ENCODE measurements at places on chromosomes 13 and 19.
A peak's percentile ranks its signal among the peaks of the same experiment; 100 is the strongest.

DNA sequence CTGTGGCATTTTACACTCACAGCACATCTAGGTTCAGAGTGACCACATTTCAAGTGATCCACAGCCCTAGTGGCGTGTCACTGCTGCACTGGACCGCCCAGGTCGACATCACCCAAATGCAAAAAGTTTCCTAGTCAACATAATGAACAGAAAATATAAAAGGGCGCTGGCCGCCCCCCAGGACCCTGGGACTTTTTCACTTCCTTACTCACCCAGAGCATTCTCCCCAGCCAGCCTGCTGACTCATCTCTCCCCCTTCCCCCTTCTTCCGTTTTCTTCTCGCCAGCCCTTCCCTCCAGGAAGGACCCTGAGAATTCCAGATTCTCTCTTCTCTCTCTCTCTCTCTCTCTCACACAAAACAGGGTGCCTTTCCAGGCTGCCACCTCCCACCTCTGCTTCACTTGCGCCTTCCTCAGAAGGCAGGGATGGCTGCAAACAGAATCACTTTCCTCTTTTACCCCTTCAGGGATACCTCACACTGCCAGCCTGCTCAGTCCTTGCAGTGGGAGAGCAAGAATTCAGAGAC is 21.0 kb upstream of the GRWD1 start:
- no peak for DNase-seq

GRCh38 chr13:28658539-28658795 is 463 bp upstream of the POMP start:
- no peak for DNase-seq

- no peak for DNase-seq
Measured at GRCh38 chr13:109348519-109349258, 437.7 kb downstream of the IRS2 start.

DNA sequence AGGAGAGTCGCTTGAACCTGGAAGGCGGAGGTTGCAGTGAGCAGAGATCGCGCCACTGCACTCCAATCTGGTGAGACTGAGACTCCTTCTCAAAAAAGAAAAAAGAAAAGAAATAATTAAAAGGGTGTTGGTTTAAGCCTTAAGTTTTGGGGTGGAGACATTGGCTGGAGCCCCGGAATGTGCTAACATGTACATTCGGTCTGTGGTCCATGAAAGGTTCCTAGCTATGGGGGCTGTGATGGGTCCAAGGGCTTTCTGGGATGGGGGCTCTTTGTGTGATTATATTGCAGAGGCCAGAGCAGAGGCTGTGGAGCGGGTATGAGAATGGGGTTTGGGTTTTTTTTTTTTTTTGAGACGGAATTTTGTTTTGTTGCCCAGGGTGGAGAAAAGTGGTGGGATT is 14.4 kb downstream of the NFKBID start:
- no peak for DNase-seq

DNA sequence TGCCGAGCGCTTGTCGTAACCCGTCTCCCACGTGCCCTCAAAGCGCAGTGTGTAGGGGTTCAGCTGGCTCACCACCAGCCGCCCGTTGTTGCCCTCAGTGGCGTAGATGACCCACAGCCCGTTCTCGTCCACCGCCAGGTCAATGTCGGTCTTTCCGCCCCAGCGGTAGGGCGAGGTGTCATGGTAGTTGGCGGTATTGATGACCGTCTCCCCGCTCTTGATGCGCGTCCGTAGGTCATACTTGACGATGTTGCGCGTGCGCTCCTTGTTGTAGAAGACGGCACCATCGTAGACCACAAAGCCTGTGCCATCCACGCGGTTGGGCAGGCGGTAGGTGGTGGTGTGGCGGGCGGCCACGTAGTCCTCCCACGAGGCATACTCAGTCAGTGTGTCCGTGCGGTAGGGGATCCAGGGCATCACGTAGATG is 26.5 kb upstream of the ASF1B start:
- no peak for DNase-seq

- no peak for DNase-seq
Measured at GRCh38 chr13:44352671-44353070, 21.0 kb upstream of the SERP2 start.

- DNase-seq, result peak; percentile 15
Measured at GRCh38 chr19:17052439-17052838, 22.8 kb downstream of the HAUS8 start.

- DNase-seq, result no peak
Measured at GRCh38 chr19:51367255-51367564, 1.0 kb upstream of the ETFB start.

GRCh38 chr13:75784003-75784402 is 147.9 kb downstream of the LMO7 start:
- no peak for DNase-seq

DNA sequence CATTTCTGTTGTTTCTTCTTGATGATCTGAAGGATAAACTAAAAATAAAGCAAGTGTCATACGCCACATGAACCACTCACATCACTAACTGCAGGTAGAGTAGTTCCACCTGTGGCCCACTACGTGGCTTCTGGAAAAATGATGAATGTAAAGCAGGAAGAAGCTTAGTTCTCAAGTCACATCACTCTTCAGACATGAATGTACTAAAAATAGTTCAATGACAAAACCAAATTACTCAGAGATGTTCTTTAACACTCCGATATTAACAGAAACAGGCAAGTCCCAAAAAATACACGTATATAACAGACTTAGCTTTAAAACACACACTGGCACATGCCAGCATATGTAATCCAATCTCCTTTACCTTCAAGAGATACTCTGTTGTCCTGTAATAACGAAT is 21.6 kb downstream of the RAB20 start:
- no peak for DNase-seq

DNA sequence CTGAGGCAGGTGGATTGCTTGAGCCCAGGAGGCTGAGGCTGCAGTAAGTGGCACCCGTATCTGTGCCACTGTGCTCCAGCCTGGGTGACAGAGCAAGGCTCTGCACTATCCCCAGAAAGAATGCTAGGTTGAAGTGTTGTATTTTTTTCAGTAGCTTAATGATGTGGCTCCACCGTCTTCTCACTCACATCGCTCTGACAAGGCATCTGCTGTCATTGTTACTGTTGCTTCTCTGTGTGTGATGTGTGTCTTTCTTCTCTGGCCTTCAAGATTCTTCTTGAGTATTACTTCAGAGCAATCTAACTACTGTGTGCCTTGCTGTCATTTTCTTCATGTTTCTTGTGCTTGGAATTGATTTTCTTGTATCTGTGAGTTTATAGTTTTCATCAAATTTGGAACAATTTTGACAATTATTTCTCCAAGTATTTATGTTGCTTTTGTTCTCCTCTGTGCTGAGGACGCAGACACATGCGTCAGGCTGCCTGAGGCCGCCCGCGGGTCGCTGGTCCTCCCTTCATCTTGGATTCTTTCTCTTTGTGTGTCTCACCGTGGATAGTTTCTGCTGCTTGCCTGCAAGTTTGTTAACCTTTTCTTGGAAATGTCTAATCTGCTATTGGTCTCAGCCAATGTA is 10.8 kb downstream of the ADPRHL1 start:
- no peak for DNase-seq

GRCh38 chr19:29098863-29099481 is 114.0 kb downstream of the UQCRFS1 start:
- DNase-seq, result peak; percentile 4

DNA sequence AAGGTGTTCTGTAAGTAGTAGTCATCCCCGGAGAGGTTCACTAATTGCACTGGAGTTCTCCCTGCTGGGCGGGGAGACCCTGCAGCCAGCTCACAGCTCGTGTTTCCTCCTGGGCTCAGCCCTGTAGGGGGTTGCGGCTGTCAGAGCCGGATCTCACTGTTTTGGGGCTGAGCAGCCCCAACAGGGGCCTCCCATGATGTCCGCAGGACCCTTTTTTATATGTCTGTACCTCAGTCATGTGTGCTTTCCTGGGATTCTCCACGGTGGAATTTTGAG is 130.2 kb upstream of the MCF2L start:
- DNase-seq, result no peak

DNA sequence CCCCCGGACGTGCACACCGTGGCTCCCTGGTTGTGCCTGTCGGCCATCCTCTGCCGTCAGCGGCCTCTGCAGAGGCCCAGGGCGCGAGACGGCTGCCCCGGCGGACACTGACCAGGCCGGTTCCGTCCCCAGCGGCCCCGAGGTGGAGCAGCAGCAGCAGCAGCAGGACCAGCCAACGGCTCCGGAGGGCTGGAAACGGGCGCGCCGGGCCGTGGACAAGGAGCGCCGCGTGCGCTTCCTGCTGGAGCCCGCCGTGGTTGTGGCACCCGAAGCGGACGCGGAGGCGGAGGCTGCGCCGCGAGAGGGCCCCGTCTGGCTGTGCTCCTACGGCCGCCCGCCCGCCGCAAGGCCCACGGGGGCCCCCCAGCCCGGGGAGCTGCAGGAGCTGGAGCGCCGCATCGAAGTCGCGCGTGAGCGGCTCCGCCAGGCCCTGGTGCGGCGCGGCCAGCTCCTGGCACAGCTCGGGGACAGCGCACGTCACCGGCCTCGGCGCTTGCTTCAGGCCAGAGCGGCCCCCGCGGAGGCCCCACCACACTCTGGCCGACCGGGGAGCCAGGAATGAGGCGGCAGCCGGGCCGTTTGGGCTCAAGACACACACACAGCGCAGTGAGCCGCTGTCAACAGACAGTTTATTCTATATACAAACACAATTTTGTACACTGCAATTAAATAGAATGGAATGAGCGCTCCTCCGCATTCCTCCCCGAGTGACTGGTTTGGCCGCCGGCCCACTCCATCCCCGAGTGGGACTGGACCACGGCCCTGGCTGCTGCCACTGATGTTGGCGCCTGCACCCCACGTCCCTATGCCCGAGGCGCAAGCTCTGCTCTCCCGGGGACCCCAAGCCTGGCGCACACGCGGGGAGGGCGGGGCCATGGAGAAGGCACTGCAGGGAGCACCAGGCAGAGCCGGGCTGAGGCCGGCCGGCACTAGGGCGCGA is 9.1 kb downstream of the GRIN3B start:
- DNase-seq, result no peak

- DNase-seq, result no peak
Measured at GRCh38 chr13:43848001-43848649, 31.4 kb downstream of the CCDC122 start.

GRCh38 chr13:67769987-67770341 is 539.8 kb upstream of the PCDH9 start:
- no peak for DNase-seq

- DNase-seq, result no peak
Measured at GRCh38 chr19:12974301-12975220, 5.2 kb downstream of the DAND5 start.

GRCh38 chr19:43395561-43395960 is 19.1 kb upstream of the TEX101 start:
- no peak for DNase-seq

DNA sequence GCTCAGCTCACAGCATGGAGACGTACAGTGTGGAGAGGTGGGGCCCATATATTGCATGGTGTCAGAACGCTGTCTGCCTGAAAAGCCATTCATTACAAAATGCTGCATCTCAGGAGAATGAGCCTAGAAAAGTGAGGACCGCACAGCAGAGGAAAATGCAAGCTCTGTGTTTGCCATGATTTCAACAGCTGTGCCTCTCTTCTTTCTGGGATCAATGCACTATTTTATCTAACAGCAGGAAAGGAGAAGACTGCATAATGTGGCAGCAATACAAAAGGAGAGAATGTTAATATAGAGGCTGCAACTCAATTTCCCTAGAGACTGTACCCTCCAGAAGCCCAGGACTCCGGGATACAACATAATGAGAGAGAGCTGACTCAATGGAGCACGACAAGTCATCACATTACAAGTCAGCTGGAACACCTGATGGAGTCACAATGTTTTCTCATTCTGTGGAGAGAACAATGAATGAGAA is 368.0 kb downstream of the FGF14 start:
- peak; percentile 100 for DNase-seq

GRCh38 chr19:2016041-2016807 is 710 bp upstream of the BTBD2 start:
- peak; percentile 40 for DNase-seq

DNA sequence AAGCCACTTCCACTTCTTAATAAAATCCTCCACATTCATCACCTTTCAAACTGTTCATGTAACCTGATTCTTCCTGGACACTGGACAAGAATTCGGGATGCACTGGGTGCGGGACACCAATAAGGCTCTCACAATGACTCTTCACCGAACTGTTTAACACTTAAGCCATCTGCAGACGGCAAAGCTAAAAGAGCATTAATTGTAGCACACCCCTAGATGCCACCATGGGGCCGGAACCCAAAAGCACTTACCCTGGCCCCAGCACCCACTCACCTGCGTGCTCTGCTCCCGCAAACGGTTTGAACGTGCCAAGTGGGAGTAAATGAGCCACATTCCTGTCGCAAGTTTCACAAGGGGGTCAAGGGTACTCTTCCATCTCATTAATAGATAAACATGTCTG is 254.3 kb upstream of the PRR20A start:
- no peak for DNase-seq

- no peak for DNase-seq
Measured at GRCh38 chr19:4482721-4483364, 10.7 kb downstream of the HDGFL2 start.

GRCh38 chr13:107809125-107809524 is 406.2 kb downstream of the LIG4 start:
- no peak for DNase-seq

DNA sequence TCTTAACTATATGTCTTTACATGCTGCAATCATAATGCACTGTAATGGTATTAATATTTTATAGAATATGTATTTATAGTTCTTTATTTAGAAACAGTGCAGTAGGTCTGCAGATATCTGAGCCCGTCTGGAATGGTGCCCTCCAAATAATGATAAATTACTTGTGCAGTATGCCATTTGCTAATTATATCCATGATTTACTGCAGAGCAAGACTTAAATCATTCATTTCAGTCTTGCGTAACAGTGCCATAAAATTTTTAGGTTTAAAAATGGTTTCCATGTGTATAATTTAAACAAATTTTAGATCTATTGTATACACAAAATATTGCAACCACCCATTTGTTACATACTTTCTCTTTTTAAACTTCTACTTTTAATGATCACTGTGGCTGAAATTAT is 175.1 kb downstream of the ZNF536 start:
- no peak for DNase-seq

- peak; percentile 53 for DNase-seq
Measured at GRCh38 chr19:16714702-16715287, 4.9 kb upstream of the NWD1 start.

DNA sequence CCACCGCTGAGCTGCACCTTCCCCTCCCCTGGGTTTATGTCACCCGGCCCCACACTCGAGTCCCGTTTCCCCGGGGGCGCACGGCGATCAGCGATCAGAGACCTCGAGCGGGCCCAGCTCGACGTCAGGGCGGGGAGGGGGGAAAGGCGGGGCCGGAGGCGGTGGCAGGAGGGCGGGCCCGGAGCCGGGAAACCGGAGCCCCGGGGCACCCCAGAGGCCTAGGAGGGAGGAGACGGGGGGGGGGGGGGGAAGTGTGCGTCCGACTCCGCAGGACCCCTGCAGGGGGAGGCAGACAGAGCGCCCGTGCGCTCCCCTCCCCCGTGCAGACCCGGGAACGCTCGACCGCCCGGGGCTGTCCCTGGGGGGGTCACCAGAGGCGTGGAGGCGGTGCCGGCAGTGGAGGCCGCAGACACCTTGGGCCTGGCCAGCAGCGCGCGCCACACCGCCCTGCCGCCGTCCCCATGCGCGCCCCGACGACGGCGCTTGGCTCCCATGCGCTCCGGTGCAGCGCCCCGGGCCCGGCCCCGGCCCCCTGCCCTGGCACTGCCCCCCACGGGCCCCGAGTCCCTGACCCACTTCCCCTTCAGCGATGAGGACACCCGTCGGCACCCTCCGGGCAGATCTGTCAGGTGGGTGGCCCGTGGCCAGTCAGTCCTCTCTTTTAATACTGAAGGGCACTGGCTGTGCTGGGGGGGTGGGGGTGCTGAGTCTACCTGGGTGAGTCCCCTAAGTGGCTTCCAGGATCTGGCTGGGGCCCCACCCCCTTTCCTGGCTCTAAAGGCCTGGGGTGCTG is 11.8 kb downstream of the PDE4A start:
- no peak for DNase-seq

All from DMS79 treated with DMSO at 0.1 percent for 48 hours (cell line).